Psoas muscle (tissue), 8 donors: ENCODE measurements at places on chromosomes 4 and X. TPM values are rescaled to one million over a fixed set of nuclear protein-coding genes. Genes with fewer than 3 reads are reported as not detected.

DNA sequence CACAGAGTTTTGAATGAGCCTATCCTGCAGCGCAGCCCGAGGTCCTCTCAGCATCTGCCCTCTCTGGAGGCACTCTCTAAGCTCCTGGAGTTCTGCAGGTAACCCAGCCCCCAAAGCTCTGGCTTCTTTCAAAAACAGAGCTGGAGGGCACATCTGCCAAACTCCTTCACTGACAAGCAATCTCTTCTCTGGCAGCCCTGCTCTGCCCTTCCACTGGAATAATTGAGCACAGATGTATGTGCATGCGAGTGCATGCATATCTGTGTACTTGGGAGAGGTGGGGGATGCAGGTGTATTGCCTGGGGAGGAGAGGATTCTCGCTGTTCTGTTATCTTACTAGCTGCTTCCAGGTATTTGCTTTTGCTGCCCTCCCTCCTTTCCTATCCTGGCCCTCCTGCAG lies 22.2 kb upstream of the PLP1 start:
- DNase-seq: no peak

DNA sequence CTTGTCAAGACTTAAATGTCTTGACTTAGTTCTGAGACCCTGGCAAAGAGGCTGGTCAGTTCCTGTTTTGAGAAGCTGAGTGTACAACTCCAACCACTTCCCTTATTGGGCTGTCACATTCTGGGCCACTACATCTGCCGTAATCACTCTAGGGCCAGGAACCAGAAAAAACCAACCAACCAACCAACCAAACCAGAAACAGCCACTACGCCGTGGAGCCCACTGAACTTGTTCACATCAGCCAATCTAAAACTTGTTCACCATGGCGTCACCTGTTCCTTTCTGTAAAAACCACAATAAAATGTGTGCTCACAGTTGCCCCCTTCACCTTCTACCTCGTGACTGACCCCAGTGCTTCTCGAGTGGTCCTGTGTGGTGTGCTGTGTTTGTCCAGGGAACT lies 107.3 kb downstream of the JADE1 start:
- DNase-seq: no peak

- no peak for DNase-seq
Observed at GRCh38 chr4:7425591-7426468, 8.9 kb downstream of the PSAPL1 start.

GRCh38 chrX:72280321-72280845 lies 3.3 kb upstream of the RPS4X start:
- no peak for DNase-seq

The ZNF141 gene
- total RNA-seq: 4.8 TPM
